ENCODE measurements at places on chromosomes 1 and 21.

- no peak for DNase-seq
Observed at GRCh38 chr1:29237852-29238619, 1.7 kb downstream of the PTPRU start.

GRCh38 chr1:1073743-1074587 lies at the start of gene RNF223:
RNF223 (minus strand) TSS chr1:1074306; CDS start chr1:1072566, 1,740 bp downstream.
- DNase-seq = no peak

- no peak for DNase-seq
Observed at GRCh38 chr1:115183721-115184259, 94.5 kb upstream of the TSPAN2 start.

- DNase-seq = no peak
Observed at GRCh38 chr1:113256348-113256729, 134.0 kb upstream of the MAGI3 start.

DNA sequence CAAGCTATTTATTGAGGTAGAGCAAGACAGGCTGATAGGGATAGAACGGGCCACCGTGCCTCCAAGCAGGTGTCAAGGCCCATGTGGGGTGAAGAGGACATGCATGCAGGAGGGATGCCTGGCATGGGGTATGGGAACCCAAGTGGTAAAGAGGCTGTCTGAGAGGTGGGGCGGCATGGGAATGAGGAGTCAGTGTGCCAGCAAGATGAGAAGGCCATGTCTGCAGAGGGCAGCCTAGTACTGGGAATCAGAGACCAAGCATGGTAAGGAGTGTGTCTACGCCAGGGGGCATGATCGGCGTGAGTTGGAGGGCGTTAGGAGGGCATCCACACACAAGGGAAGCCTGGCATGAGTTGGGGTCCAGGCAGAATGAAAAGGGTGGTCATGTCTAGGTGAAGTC lies 303.7 kb upstream of the PLD5 start:
- DNase-seq = no peak

DNA sequence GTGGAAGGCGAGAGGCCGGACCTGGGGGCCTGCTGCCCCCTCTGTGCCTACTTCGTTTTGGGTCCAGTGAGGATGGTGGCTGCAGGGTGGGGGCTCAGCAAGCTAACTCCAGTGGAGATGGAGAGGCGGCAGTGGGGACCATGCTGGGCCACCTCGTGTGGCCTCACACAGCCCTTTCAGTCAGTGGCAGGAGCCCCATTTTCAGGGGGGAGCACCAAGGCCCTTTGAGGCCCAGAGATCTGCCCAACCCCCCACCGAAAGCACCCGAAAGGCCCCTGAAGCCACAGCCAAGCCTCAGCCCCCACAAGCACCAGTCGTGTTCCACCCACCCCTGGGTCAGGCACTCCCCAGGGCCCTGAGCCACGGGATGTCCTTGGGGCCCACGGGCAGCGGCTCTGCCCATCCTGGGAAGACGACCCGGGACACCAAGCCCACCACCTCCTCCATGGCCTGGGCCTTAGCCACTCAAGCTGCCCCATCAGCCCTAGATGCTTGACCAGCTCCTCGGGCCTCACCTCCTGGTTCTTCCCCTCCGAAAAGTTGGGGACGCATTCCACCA lies 345 bp downstream of the FTCD start:
- no peak for DNase-seq

DNA sequence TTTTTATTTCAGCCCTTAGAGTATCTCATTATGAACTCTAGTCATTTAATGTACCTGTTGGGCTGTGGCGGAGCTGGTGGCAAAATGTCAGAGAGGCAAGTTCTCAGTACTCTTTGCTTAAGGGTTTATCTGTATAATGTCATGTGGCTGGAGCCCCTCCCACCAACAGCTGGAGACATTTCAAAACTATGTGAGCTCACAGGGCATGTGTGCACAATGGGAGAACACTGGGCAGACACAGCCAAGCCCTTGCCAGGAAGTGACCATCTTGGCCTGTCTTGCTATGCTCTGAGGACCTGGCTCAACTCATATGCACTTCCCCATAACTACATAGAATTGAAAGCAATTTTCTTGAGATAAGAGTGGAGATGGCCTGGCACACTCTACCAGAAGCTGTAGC lies 296.4 kb downstream of the PTPRU start:
- DNase-seq = no peak
